ENCODE measurements at places on chromosomes 1 and 21.

- no peak for DNase-seq
Measured at GRCh38 chr1:115323366-115324004, 14.6 kb downstream of the NGF start.

- DNase-seq, result peak; percentile 86
Measured at GRCh38 chr1:172941471-172941870, 109.3 kb downstream of the TNFSF18 start.

GRCh38 chr1:89692601-89693521 lies 59.9 kb downstream of the LRRC8C start:
- peak; percentile 7 for DNase-seq

DNA sequence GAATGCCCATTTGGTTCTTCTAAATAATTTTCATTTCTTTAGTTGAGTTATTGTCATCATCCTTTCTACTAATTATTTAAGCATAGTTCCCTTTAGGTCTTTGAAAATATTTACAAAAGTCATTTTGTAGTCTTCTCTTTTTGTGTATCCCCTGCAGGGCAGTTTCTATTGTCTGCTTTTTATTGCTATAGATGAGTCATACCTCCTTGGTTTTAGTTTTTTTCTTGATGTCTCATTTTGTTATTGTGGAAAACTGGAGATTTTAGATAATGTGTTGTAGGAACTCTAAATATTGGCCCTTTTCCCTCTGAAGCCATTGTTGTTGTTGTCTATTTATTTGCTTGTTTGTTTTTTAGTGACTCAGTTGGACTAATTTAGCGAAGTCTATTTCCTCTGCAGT lies 387.9 kb downstream of the NUF2 start:
- DNase-seq, result no peak

DNA sequence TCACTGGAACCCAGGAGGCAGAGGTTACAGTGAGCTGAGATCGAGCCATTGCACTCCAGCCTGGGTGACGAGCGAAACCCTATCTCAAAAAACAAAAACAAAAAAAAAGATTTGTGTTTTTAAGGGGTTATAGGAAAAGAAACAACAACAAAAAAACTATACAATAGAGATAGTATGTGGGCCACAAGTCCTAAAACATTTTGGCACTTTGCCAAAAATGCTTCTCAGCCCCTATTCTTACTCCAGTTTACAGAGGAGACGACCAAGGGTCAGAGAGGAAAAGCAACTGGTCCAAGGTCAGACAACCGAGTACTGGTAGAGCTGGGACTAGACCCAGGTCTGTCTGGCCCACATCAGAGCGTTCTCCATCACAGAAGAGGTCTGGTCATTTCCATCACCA lies 3.0 kb downstream of the FBXO44 start:
- DNase-seq, result no peak

DNA sequence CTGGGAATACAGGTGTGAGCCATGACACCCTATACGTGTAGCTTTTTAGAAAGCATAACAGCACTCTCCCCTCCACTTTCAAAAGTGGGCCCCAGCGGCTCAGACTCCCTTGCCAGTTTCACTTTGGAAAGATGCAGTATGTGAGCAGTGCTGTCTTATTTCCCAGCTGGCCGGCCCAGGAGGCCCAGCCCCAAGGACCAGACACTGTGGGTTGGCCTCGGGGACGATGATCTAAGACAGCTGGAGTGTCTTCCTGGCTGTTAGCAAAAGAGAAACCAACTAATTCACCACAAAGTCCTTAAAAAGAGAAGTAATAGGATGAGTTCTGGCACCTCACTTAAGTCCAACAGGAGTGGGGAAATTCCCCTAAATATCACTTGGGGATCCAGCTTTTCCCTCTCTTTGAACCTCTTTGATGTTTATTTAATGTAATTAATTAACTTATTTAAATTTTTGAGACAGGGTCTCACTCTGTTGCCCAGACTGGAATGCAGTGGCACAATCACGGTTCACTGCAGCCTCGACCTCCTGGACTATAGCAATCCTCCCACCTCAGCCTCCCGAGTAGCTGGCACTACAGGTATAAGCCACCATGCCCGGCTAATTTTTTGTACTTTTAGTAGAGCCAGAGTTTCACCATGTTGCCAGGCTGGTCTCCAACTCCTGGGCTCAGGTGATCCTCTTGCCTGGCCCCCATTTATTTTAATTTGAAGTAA lies 17.6 kb upstream of the CLIC4 start:
- DNase-seq, result no peak

DNA sequence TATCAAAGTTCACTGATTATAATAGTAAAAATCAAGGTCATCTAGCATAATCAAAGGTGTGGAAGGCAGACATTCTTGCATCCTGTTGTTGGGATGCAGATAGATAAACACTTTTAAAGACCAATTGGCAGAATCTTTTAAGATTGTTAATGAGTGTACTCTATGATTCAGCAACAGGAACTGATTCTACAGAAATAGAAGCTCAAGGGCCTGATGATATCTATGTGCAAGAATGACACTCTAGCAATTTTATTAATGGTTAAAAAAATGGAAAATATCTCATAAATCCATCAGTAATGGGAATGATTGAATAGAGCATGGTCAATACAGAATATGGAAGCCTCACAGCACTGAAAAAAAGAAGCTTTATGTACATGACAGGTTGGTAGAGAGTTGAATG lies 2.2 kb upstream of the ATP1A4 start:
- no peak for DNase-seq

DNA sequence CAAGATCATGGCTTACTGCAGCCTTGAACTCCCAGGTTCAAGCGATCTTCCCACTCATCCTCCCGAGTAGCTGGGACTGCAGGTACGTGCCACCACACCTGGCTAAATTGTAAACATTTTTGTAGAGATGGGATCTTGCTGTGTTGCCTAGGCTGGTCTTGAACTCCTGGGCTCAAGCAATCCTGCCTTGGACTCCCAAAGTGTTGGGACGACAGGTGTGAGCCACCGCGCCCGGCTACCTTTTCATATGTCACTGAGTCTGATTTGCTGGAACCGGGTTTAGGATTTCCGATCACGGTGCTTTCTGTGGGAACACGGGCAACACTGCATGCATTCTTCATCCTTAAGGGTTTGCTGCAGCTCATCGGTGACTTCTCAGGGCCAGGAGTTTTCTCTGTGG lies 32.2 kb upstream of the PCBP3 start:
- no peak for DNase-seq

DNA sequence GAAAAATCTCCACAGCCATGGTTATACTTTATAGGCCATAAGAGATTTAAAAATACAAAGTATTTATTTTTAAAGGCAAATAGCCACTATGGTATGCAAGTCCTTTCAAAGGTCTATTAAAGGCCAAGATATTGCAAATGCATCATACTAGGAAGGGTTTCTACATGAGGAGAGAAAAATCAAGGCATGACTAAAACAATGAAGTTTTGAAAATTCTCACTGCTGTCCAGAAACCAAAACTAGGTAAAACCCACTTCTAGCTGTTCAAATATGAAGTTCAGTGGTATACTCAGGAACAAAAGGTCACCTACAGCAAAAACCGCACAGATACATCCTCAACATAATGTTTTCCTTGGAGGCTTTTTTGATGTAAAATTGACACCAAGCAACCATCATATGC lies 75.0 kb downstream of the EPS15 start:
- DNase-seq, result no peak

GRCh38 chr1:38489844-38490270 lies 369.7 kb downstream of the RRAGC start:
- DNase-seq, result no peak

GRCh38 chr1:53585129-53585528 lies 125.9 kb downstream of the DMRTB1 start:
- DNase-seq, result no peak

GRCh38 chr1:52098139-52098871 lies 42.2 kb downstream of the BTF3L4 start:
- DNase-seq, result no peak

DNA sequence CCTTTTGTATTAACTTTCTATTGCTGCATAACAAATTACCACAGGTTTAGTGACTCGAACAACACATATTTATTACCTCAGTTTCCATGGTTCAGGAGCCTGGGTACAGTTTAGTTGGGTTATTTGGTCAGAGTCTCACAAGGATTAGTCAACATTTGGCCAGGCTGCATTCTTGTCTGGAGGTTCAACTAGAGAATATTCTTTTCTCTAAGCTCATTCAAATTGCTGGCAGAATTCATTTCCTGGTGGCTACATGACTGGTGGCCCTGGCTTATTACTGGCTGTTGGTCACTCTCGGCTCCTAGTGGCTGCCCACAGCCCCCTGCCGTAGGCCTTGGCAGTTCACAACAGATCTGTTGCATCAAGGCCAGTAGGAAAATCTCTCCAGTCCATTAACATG lies 81.1 kb upstream of the ADAR start:
- no peak for DNase-seq

DNA sequence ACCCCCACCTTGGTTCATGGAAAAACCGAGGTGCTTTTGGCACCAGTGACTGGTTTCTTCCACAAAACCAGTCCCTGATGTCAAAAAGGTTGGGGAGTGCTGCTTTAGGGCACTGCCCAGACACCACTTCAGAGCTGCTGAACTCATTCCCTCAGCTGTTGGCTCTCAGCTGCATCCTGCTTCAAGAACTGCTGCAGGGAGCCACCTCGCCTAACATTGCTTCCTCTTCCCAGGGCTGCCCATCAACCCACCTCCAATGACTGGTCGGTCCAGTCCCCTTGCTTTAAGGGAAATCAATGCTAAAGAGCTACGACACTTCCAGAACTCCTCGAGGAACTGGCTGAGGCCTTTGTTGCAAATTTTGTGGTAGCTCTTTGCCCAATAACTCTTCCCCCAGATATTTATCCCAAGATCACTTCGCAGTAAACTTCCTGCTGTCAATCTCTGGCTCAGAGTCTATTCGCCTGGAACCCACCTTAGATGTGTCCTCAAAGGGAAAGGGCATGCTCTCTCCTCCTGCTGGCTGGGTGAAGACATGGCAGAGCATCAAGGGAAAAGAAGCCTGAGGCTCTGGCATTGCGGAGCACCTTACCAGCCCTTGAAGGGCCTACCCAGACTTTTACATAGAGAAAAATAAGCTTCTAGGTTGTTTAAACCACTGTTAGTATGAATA lies 29.0 kb downstream of the C1orf52 start:
- DNase-seq, result no peak

GRCh38 chr1:42158189-42158588 lies 5.0 kb downstream of the GUCA2B start:
- no peak for DNase-seq

GRCh38 chr1:104733866-104734265 lies 984.2 kb downstream of the AMY1C start:
- no peak for DNase-seq

- no peak for DNase-seq
Measured at GRCh38 chr1:119347858-119348257, 20.7 kb upstream of the HAO2 start.

GRCh38 chr1:116679828-116680628 lies 12.5 kb upstream of the IGSF3 start:
- no peak for DNase-seq

DNA sequence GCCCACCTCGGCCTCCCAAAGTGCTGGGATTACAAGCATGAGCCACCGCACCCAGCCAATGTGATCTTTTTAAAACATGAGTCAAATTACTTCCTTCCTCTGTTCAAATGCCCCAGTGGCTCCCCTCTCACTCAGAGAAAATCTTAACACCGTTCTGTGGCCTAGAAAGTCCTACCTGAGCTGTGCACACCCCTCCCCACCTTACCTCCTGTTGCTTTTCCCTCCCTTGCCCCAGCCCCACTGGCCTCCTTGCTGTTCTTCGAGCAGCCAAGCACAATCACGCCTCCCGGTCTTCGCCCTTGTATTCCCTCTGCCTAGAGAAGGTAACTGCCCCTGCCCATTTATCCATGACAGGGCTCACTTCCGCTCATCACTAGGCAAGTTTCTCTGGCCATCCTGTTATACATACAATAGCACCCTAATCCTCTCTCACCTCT lies 62.6 kb upstream of the RPL11 start:
- DNase-seq, result no peak

DNA sequence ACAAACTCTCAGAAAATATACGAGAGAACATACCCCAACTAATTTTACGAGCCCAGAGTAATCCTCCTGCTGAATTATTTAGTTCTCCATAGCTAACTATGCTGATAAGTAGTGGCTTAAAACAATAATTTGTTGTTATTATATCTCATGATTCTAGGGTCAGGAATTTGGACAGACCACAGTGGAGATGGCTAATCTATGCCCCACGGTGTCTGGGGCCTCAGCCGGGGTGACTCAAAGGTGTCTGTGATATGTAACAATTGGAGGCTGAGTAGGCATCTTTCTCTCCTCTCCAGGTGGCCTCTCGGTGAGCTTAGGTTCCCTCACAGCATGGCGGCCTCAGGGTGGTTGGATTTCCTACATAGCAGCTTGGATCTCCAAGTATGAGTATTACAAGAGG lies 35.4 kb upstream of the FOXO6 start:
- DNase-seq, result no peak

DNA sequence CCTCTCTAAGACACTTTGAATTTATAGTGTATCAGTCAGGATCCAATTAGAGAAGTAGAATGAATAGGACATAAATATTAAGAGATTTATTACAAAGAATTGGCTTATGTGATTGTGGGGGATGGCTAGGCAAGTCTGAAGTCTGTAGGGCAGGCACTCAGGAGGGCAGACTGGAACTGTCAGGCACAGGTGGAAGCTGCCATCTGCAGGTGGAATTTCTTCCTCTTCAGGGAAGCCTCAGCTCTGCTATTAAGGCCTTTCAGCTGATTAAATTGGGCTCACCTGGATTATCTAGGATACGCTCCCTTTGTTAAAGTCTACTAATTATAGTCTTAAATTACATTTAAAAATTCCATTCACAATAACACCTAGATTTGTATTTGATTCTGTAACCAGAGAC lies 92.0 kb upstream of the HAO2 start:
- no peak for DNase-seq

- no peak for DNase-seq
Measured at GRCh38 chr1:26694638-26695355, 1.0 kb upstream of the ARID1A start.

DNA sequence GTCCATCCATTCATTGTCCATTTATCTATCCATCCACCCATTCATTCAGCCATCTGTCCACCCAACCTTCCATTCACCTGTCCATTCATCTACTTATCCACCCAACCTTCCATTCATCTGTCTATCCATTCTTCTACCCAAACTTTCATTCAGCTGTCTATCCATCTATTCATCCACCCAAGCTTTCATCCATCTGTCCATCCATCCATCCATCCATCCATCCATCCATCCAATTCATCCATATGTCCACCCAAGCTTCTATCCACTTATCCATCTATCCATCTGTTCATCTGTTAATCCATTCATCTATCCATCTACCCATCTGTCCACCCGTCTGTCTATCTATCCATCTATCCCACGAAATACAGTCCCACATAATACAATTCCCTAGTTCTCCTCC lies 21.6 kb upstream of the MAN1C1 start:
- no peak for DNase-seq

Data from spinal cord (tissue), 10 donors.